Activated T-helper 17 cell treated with anti-CD3 and anti-CD28 coated beads, Interleukin-2, amount 50 U/mL, for 72 hours (primary cell): ENCODE measurements at places on chromosomes 3 and 15.
A peak's percentile ranks its signal among the peaks of the same experiment; 100 is the strongest.

GRCh38 chr15:58486062-58486461 lies 54.3 kb downstream of the LIPC start:
- peak overlapping the region; percentile 27 for H3K27ac ChIP-seq
- H3K4me1 ChIP-seq = peaks cover 33% of the 10 kb centered on the region
- peak overlapping the region; percentile 50 for H3K4me3 ChIP-seq
- no peaks in the 10 kb centered on the region for H3K36me3 ChIP-seq

- no peaks in the 10 kb centered on the region for H3K36me3 ChIP-seq
- H3K27me3 ChIP-seq = no peaks in the 10 kb centered on the region
- no peak for ATAC-seq
- no peaks in the 10 kb centered on the region for H3K4me1 ChIP-seq
- H3K4me3 ChIP-seq = no peak overlapping the region
These were observed 578.1 kb downstream of the FHIT start for GRCh38 chr3:60673123-60673522.

GRCh38 chr15:28725556-28725955 lies 13.3 kb upstream of the GOLGA8M start:
- H3K36me3 ChIP-seq = no peaks in the 10 kb centered on the region
- no peaks in the 10 kb centered on the region for H3K4me1 ChIP-seq
- no peak overlapping the region for H3K4me3 ChIP-seq
- no peak for ATAC-seq

- H3K4me1 ChIP-seq = peaks cover 39% of the 10 kb centered on the region
- H3K36me3 ChIP-seq = no peaks in the 10 kb centered on the region
- peak overlapping the region; percentile 44 for H3K27ac ChIP-seq
- peak; percentile 59 for ATAC-seq
- H3K4me3 ChIP-seq = peak overlapping the region; percentile 71
- peaks cover 6% of the 10 kb centered on the region for H3K27me3 ChIP-seq
These were observed 51.8 kb upstream of the DGKG start for GRCh38 chr3:186413615-186414415.

DNA sequence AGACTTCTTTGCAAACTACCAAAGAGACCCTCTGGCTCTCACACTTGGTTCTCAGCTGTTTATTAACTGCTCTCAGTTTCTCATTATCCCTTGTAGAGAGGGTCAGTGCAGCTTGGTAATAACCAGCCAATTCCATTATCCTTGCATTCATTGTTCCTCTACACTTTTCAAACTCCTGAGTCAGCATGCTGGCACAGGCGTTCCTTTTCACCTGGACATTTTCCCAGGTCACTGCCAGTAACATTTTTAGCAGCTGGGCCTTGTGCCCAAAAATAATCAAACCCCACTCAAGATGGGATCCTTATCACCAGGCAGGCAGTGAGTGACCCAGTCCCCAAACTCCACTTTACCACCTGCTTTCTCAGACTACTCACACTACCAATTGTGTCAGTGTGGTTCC lies 4.8 kb upstream of the SUMF1 start:
- H3K27me3 ChIP-seq = peaks cover 6% of the 10 kb centered on the region
- H3K27ac ChIP-seq = no peak overlapping the region
- H3K36me3 ChIP-seq = no peaks in the 10 kb centered on the region
- no peak overlapping the region for H3K4me3 ChIP-seq

DNA sequence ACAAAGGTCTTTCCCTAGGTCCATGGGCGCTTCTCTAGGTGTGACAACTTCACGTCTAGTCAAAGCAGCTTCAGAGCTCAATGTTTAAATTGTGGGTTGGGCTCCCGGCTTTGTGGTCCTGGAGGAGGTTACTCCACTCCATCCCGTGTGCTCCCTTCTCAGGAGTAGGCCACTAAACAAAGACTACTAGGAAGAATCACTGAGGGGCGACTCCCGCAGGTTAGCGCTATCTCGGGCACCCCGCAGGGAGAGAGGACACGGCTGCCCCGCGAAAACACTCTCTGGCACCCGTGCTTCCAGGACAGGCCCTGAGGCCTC lies 500 bp downstream of the PARP6 start:
- peak overlapping the region; percentile 93 for H3K4me3 ChIP-seq
- H3K4me1 ChIP-seq = peaks cover 24% of the 10 kb centered on the region
- peak overlapping the region; percentile 92 for H3K27ac ChIP-seq
- peak; percentile 8 for ATAC-seq
- H3K27me3 ChIP-seq = no peaks in the 10 kb centered on the region
- peaks cover 44% of the 10 kb centered on the region for H3K36me3 ChIP-seq

DNA sequence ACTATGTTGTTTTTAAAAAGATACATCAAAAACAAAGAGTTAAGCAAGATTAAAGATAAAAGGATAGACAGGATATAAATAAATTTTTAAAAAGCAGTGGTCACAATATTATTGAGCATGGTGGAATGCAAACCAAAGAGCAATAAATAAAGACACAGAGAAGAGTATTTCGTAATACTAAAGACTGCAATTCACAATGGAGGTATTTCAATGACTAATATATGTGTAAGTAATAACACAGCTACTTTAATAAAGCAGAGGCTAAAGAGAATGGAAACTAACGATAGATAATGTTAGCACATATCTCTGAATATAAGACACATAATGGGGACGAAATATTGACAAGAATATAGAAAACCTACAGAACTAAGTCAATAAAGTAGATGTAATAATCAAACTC lies 219.6 kb downstream of the WDR72 start:
- H3K27me3 ChIP-seq = peaks cover 3% of the 10 kb centered on the region
- no peak overlapping the region for H3K27ac ChIP-seq
- no peaks in the 10 kb centered on the region for H3K36me3 ChIP-seq
- no peak overlapping the region for H3K4me3 ChIP-seq

- peak; percentile 35 for ATAC-seq
- H3K27ac ChIP-seq = no peak overlapping the region
- no peaks in the 10 kb centered on the region for H3K36me3 ChIP-seq
- no peak overlapping the region for H3K4me3 ChIP-seq
- H3K27me3 ChIP-seq = peaks cover 13% of the 10 kb centered on the region
These were observed 154.1 kb downstream of the TJP1 start for GRCh38 chr15:29668120-29668602.

- no peak overlapping the region for H3K4me3 ChIP-seq
- peaks cover 14% of the 10 kb centered on the region for H3K4me1 ChIP-seq
- no peak for ATAC-seq
- H3K36me3 ChIP-seq = no peaks in the 10 kb centered on the region
These were observed 126.2 kb downstream of the KLF13 start for GRCh38 chr15:31452595-31453557.

GRCh38 chr3:4664412-4664811 lies 171.3 kb downstream of the ITPR1 start:
- ATAC-seq = no peak
- no peak overlapping the region for H3K4me3 ChIP-seq
- H3K36me3 ChIP-seq = peaks cover 90% of the 10 kb centered on the region
- H3K27ac ChIP-seq = no peak overlapping the region
- no peaks in the 10 kb centered on the region for H3K4me1 ChIP-seq

- H3K4me1 ChIP-seq = no peaks in the 10 kb centered on the region
- ATAC-seq = no peak
- H3K27me3 ChIP-seq = no peaks in the 10 kb centered on the region
- H3K27ac ChIP-seq = no peak overlapping the region
- peaks cover 10% of the 10 kb centered on the region for H3K36me3 ChIP-seq
These were observed 265.1 kb downstream of the CTNNB1 start for GRCh38 chr3:41464401-41464800.

GRCh38 chr15:101413239-101413638 lies 76.3 kb downstream of the PCSK6 start:
- H3K4me3 ChIP-seq = no peak overlapping the region
- no peak for ATAC-seq
- peaks cover 18% of the 10 kb centered on the region for H3K27me3 ChIP-seq

- no peaks in the 10 kb centered on the region for H3K36me3 ChIP-seq
- H3K27me3 ChIP-seq = no peaks in the 10 kb centered on the region
- no peak overlapping the region for H3K27ac ChIP-seq
- ATAC-seq = no peak
- H3K4me3 ChIP-seq = no peak overlapping the region
- no peaks in the 10 kb centered on the region for H3K4me1 ChIP-seq
These were observed 419.5 kb downstream of the EDEM1 start for GRCh38 chr3:5606884-5607472.

DNA sequence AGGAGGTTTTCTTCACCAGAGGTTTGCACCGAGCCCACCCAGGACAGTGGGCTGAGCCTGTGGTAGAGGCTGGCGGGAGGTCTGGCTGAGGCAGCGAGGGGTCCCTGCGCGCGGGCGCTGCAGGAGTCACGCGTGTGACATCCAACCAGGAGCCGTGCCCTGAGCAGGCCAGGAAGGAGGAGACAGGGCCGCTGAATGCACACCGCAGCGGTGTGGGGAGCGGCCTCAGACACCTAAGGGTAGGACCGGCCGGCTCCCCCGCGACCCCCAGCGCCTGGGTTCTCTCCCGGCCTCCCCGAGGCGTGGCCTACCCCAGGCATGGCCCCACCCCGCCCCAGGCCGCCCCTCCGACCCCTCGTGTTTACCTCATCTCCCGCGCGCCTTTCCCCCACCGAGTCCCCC lies 412 bp downstream of the SLC41A3 start:
- peak overlapping the region; percentile 96 for H3K27ac ChIP-seq
- H3K4me3 ChIP-seq = peak overlapping the region; percentile 90
- H3K27me3 ChIP-seq = no peaks in the 10 kb centered on the region
- peaks cover 19% of the 10 kb centered on the region for H3K4me1 ChIP-seq
- no peaks in the 10 kb centered on the region for H3K36me3 ChIP-seq
- peak; percentile 70 for ATAC-seq

DNA sequence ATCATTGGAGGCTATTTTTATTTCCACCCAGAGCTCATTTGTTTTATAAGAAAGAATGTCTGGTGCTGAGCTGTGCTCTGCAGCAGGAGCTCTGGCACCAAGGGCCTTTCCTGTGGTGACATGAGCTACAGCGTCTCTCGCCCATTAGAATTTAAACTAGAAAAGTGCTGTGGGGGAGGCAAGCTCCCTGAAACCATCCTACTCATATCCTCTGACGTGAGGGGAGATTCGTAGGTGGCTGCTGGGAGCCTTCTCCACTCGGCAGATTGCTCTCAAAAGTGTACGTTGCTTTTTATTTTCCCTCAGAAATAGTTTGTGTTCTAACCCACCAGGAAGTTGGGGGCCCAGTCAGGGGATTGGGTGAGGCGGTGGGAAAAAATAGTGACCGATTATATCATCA lies 76.3 kb upstream of the ARHGEF3 start:
- peak overlapping the region; percentile 79 for H3K4me3 ChIP-seq
- ATAC-seq = peak; percentile 89

- H3K4me3 ChIP-seq = peak overlapping the region; percentile 40
- ATAC-seq = peak; percentile 32
- no peaks in the 10 kb centered on the region for H3K36me3 ChIP-seq
- H3K27ac ChIP-seq = peak overlapping the region; percentile 46
- peaks cover 4% of the 10 kb centered on the region for H3K27me3 ChIP-seq
- H3K4me1 ChIP-seq = peaks cover 8% of the 10 kb centered on the region
These were observed 12.4 kb upstream of the IREB2 start for GRCh38 chr15:78425643-78426042.
